ENCODE measurements at places on chromosomes 5 and 9.

DNA sequence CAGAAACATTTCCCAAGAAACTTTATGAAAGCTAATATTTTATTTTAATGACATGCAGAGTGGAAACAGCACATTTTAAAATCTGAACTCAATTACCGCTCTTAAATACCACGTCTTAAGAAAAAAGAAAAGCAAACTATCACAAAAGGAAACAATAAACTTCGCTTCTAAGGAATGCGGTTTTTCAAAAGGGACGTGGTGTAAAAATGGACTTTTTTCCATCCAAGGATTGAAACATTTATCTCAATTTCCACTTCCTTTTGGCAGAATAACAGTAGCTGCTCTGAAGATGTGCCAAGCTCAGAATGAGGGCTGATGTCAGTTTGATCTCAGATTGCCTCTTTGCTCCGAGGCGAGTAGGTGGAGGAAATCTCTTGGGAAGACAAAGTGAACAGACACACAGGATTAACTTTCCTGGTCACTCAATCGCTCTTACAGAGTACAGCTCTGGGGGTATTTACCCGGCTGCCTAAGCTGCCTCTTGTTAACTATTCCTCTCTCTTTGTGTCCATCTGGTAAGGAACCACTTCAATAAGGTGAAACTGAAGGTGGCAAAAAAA, 158.5 kb downstream of the TRPM6 start:
- H3K27ac ChIP-seq = no peak overlapping the region
- peaks cover 6% of the 10 kb centered on the region for H3K27me3 ChIP-seq
- peaks cover 2% of the 10 kb centered on the region for H3K4me1 ChIP-seq
- no peak for DNase-seq
- H3K36me3 ChIP-seq = no peaks in the 10 kb centered on the region

DNA sequence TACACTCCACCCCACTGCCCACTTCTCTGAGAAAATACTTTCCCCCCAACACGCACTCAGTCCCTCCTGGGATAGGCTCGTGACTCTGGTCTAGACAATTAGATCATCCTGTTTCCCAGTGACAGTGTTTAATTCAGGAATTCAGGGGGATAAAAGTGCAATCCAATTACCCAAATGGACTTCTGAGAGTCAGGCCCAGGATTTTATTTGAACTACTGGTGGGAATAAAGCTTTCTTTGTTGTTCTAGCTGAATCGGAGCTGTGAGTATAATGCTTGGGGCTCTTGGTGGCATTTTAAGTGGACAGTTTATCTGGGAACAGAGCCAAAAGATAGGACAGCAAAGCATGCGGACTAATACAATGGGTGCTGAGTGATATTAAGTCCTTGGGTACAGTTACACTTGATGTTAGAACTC, 683.3 kb downstream of the MAT2B start:
- no peak overlapping the region for H3K4me3 ChIP-seq
- H3K4me1 ChIP-seq = no peaks in the 10 kb centered on the region
- H3K27ac ChIP-seq = no peak overlapping the region
- H3K27me3 ChIP-seq = no peaks in the 10 kb centered on the region
- DNase-seq = no peak
- no peaks in the 10 kb centered on the region for H3K36me3 ChIP-seq

GRCh38 chr5:149283626-149284480, 12.2 kb downstream of the AFAP1L1 start:
- H3K4me3 ChIP-seq = no peak overlapping the region
- no peak for DNase-seq
- no peaks in the 10 kb centered on the region for H3K36me3 ChIP-seq
- peaks cover 7% of the 10 kb centered on the region for H3K4me1 ChIP-seq
- no peak overlapping the region for H3K27ac ChIP-seq

DNA sequence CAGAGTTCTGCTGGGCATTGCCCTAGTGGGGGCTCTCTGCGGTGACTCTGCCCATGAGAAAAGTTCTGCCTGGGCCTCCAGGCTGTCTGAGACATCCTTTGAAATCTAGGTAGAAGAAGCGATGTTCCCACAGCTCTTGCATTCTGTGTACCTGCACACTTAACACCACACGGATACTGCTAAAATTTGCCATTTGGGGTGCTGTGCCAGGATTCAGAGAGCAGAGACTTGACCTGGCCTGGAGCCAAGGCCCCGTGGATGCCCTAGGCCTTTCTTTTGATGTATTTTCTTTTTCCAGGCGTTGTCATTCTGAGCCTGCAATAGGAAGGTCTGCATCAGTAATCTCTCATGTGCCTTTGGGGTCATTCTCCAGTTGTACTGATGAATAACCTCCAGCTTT, 89.3 kb upstream of the IL12B start:
- H3K4me1 ChIP-seq = peaks cover under 1% of the 10 kb centered on the region
- H3K27me3 ChIP-seq = no peaks in the 10 kb centered on the region
- no peak overlapping the region for H3K4me3 ChIP-seq
- no peaks in the 10 kb centered on the region for H3K36me3 ChIP-seq

DNA sequence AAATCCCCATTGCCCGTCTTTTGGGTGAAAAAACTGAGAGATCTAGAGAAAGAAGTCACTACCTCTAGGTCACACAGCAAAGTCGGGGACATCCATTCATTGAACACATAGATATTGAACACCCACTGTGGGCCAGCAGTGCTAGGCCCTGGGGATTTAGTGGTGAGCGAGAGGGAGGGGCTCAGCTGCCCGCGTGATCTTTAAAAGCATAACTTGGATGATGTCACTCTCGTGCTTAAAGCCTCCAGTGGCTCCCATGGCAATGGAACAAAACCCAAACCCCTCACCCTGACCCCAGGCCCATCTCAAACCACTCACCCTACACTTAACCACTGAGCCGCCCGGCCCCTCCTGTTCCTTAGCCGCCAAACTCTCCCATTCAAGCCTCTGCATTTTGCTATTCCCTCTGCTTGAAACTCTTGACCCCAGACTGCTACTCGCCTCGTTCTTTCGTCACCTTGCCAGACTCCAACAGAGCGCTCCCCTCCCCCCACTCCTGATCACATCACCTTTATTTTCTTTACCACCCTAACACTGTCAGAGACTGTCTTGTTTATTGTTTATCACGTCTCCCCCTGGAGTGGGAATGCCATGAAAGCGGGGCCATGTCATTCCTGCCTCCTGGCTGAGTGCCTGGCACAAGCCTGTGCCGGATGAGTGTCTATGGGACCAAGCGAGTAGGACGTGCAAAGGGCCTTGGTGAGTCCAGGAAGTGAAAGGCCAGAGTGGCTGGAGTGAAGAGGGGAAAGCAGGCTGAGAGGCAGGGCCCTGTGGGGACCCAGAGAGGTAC, 710 bp upstream of the PIP5KL1 start:
- H3K4me1 ChIP-seq = peaks cover 60% of the 10 kb centered on the region
- peaks cover 6% of the 10 kb centered on the region for H3K27me3 ChIP-seq
- peak overlapping the region; percentile 77 for H3K27ac ChIP-seq
- no peak for DNase-seq
- H3K4me3 ChIP-seq = peak overlapping the region; percentile 69
- peaks cover 35% of the 10 kb centered on the region for H3K36me3 ChIP-seq

DNA sequence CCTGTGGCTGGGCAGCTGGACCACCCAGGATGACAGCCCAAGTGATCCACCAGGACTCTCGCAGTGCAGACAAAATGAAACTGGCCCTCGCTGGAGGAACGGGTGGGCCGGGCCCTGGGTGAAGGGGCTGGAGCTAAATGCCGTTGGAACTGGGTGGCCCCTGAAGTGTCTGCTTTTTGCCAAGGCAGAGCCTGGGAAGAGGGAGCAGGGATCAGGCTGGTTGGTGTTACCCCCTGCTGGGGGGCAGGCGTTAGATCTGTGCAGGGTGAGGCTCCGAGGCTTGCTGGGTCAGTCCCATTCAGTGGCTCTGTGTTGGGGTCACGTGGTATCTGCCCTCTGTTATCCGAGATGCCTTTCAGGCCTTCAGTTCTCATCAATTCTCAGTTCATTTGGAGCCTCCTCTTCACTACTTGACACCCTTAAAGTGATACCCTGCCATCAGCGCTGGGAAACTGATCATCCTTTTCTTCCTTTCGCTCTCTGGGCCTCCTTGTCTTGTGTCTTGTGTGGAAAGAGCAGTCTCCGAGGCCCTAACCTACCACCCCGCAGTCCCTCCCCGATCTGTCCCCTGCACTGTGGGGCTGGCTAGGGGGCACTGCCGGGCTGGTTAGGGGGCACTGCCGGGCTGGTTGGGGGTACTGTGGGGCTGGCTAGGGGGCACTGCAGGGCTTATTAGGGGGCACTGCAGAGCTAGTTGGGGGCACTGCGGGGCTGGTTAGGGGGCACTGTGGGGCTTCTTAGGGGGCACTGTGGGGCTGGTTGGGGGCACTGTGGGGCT, 37.3 kb downstream of the COL5A1 start:
- H3K4me3 ChIP-seq = no peak overlapping the region
- DNase-seq = no peak
- H3K36me3 ChIP-seq = no peaks in the 10 kb centered on the region
- H3K27me3 ChIP-seq = no peaks in the 10 kb centered on the region
- no peaks in the 10 kb centered on the region for H3K4me1 ChIP-seq

DNA sequence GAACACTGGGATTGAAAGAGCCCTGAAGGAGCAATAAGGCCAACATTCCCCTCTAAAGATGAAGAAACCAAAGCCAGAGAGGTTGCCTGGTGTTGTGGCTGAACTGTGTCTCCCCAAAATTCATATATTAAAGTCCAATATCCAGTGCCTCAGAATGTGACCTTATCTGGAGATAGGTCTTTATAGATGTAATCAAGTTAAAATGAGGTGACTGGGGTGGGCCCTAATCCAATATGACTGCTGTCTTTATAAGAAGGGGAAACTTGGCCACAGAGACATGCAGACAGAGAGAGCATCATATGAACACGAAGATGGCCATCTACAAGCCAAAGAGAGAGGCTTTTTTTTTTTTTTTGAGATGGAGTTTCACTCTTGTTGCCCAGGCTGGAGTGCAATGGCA, 66.9 kb upstream of the PLPP1 start:
- H3K36me3 ChIP-seq = no peaks in the 10 kb centered on the region
- DNase-seq = no peak
- H3K27me3 ChIP-seq = no peaks in the 10 kb centered on the region

- peak overlapping the region; percentile 5 for H3K4me3 ChIP-seq
- H3K27ac ChIP-seq = peak overlapping the region; percentile 62
- peak; percentile 78 for DNase-seq
- H3K27me3 ChIP-seq = no peaks in the 10 kb centered on the region
Observed at GRCh38 chr9:136225748-136226679, 19.6 kb downstream of the QSOX2 start.

DNA sequence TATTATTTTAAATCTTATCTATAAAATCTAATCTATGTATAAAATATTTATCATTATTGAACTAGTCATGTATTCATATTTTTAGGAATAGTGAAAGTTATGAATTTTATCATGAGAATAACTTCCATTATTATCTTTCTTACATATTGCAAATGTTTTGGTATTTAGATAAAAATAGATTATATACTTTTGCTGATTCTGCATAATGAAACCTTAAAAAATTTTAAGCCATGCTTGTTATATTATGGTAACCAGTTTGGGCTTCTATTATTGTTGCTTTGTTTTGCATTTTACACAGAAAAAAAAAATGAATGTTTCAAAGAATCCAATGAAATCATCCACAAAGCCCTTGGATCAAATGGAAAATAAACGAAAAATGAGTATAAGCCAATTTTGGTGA, 772.5 kb downstream of the NR2F1-AS1 start:
- no peak overlapping the region for H3K27ac ChIP-seq
- no peaks in the 10 kb centered on the region for H3K36me3 ChIP-seq

DNA sequence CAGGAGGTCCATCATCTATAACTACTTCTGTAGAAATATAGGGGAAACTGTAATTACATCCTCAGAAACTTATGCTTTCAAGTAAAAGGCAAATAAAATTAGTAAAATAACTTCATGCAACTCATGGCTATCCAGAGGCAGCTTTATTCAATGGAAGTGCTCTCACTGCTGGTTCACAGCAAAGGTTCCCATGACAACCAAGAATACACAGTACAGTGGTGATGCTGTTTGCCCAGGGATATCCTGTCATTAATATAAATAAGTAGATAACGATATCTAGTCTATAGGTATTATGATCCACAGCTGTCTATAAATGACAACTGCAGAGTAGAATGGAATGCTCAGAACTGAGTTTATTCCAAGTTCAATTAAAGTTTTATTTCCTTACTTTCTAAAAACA, 390.3 kb downstream of the PDE4D start:
- H3K27ac ChIP-seq = no peak overlapping the region
- H3K4me3 ChIP-seq = no peak overlapping the region
- no peaks in the 10 kb centered on the region for H3K36me3 ChIP-seq
- peaks cover 1% of the 10 kb centered on the region for H3K4me1 ChIP-seq
- no peak for DNase-seq
- peaks cover 3% of the 10 kb centered on the region for H3K27me3 ChIP-seq

- H3K4me3 ChIP-seq = peak overlapping the region; percentile 54
- peaks cover 40% of the 10 kb centered on the region for H3K36me3 ChIP-seq
- DNase-seq = no peak
- peaks cover 42% of the 10 kb centered on the region for H3K4me1 ChIP-seq
- peaks cover 11% of the 10 kb centered on the region for H3K27me3 ChIP-seq
- H3K27ac ChIP-seq = peak overlapping the region; percentile 79
Observed at GRCh38 chr5:37111426-37112382, 137.5 kb downstream of the CPLANE1 start.

GRCh38 chr5:179963375-179963774, 55.7 kb upstream of the TBC1D9B start:
- no peak overlapping the region for H3K27ac ChIP-seq
- no peak for DNase-seq
- H3K4me1 ChIP-seq = no peaks in the 10 kb centered on the region

DNA sequence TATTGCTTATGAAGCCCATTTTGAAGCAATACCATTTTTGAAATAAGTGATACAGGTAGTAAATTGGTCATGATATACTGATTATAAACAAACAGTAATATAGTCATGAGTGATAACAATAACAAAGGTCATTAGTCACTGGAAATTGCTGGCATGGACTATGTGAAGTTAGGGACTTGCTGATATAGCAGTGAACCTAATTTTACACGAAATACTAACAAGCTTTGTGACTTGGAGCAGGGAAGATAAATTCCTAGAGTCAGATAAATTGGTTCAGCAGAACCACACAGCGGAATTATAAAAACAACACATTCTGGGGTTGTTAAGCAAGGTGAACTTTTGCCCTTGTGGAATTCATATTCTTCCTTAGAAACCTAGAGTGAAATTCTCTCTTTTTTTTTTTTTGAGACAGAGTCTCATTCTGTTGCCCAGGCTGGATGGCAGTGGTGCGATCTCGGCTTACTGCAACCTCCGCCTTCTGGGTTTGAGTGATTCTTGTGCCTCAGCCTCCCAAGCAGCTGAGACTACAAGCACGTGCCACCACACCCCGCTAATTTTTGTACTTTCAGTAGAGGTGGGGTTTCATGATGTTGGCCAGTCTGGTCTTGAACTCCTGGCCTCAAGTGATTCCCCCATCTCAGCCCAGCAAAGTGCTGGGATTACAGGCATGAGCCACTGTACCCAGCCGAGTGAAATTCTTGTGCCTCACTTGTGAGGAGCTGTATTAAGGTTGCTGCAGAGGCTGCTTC, 6.0 kb downstream of the UGCG start:
- H3K4me3 ChIP-seq = no peak overlapping the region
- H3K27me3 ChIP-seq = no peaks in the 10 kb centered on the region
- DNase-seq = no peak
- H3K4me1 ChIP-seq = peaks cover 30% of the 10 kb centered on the region
- H3K27ac ChIP-seq = peak overlapping the region; percentile 10
- H3K36me3 ChIP-seq = peaks cover 16% of the 10 kb centered on the region

All from activated T-cell treated with anti-CD3 and anti-CD28 coated beads, Interleukin-2, amount 50 U/mL, for 24 hours (primary cell).